ENCODE measurements at places on chromosomes 3 and 15.

GRCh38 chr3:187165144-187165543, 25.8 kb upstream of the RPL39L start:
- DNase-seq: no peak

GRCh38 chr15:69754313-69754712, 301.7 kb downstream of the RPLP1 start:
- DNase-seq: no peak

DNA sequence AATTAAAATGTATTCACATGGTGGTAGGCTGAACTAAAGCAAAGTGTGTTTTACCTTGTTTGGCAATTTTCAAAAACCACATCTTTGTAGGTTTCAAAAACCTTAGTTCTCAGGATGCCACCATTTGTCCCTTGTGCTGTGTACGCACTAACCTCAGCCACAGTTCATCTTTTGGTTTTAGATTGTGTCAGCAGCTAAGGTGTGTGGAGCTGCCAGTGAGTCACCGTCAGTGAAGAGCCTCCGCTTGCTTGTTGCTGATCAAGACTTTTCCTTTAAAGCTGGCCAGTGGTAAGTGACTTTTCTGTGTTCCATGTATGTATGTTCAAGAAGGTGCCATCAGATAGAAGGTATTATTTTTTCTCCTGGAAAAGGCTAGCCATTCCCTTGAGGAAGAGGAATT, 21.1 kb downstream of the OXNAD1 start:
- no peak for DNase-seq

GRCh38 chr15:98745650-98746374, 97.5 kb downstream of the IGF1R start:
- no peak for DNase-seq

DNA sequence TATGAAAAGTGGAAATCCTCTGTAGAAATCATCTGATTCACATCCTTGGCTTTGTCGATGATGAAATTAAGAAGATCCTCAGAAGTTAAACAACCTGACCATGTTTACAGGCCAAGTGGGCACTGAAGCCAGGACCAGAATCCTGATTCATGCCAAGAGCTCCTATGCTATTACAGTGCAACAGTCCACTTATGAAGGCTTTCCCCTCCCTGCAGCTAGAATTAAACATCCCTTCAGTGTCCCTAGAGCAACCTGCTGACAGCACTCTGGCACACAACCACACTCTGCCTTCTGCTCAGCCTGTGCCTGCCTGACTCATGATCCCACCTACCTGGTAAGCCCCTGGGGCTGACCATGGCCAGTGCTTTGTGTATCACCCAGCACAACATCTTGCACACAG, 33.8 kb downstream of the TXNRD3 start:
- DNase-seq: no peak

GRCh38 chr3:170372190-170372879, 14.8 kb downstream of the SKIL start:
- DNase-seq: no peak

- no peak for DNase-seq
Observed at GRCh38 chr15:65906396-65906795, 37.1 kb downstream of the RAB11A start.

Data from caudate nucleus (tissue), 63 donors.